ENCODE measurements at places on chromosomes 1 and 21.

DNA sequence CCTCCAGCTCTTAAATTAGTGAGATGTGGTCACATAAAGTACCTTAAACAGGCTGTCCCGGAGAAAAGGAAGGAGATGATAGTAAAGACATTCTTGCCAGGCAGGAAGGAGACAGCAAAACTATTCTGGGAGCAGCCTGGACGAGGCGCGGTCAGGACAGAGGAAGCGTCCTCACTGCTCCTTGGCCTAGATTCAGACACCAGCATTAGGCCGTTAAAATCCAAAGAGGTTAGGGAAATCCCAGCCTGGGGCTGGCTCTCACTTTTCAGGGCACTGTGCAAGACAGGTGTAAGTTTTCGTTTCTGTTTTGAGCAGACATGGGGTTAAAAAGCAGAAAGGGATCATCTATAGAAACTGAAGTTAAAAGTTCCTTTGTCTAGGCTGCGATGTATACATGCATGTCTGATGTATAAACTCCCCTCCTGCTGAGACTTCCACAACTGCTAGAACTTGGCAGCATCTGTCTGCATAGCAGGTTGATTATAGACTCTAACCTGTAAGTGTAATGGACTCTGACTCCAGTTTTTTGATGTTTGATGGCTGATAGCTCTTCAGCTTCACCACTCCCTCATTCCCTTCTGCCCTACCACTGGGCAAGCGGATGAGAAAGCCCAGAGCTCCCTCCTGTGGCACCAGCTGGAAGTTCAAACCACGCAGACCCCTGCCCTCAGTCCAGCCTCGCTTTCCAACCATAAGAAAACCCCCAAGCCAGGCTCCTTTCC lies 21.5 kb downstream of the STPG1 start:
- DNase-seq: peak; percentile 75

DNA sequence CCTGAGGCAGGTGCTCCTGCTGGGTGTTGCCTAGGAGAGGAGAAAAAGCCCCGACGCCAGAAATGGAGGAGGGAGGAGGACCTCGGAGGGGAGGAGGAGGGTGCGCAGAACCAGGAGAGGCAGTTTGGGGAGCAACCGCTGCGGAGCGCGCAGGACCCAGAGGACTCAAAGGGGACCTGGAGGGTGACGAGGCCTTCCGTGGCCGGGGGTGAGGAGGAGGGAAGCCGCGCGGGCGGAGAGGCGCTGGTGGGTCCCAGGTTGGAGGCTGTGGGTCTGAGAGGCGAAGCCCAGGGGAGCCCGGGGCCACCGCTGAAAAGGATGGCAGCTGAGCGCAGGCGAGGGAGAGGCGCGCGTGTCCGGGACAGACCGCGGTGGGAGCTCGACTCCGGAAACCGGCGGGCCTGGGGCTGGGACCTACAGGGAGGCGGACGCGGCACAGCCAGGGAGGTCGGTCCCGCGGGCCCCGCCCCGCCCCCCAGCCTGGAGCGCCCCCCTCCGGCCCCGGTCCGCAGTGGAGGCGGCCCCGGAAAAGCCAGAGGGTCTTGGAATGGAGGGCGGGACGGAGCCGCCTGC lies 15.1 kb downstream of the RNF223 start:
- no peak for DNase-seq

DNA sequence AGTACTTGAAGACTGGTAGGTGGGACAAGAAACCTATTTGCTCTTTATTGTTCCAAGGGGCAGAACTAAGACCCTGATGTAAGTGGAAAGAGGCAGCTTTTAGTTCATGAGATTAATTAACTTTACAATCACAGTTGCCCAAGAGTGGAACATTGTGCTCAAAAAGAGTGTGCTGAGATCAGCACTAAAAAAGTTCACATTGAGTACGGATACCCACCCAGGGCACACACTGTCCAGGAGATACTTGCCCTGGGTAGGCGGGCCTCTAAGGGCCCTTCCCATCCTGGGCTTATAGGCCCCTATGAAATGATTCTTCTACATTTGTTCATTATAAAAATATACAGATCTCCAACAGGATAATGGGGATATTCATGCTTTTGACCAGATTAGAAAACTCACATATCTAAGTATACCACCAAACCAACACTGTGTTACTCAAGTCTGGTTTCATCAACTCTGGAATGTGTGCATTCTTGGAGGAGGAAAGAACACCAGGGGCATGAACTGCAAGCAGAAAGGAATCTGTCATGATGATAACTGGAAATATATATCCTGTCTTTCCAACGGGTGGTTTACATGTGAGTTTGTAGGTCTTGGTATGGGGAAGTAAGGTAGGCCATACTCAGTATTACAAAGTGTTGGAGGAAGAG lies 626.2 kb downstream of the SMYD3 start:
- DNase-seq: no peak

DNA sequence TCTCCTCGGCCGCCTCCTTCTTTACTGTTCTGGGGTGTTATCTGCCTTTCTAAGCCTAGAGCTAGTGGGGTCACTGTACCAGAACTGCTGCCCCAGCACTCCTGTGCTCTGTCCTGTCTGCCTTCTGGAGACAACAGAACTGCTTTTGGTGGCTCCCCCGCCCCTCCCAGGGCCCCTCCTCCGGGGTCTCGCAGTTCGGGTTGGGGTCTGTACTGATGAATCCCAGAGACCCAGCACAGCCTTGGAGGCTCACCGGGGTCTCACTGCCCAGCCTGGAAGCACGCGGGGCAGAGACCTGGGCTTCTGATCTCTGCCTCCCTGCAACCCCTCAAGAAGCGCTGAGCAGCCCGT lies 3.2 kb upstream of the PLEKHA6 start:
- no peak for DNase-seq

DNA sequence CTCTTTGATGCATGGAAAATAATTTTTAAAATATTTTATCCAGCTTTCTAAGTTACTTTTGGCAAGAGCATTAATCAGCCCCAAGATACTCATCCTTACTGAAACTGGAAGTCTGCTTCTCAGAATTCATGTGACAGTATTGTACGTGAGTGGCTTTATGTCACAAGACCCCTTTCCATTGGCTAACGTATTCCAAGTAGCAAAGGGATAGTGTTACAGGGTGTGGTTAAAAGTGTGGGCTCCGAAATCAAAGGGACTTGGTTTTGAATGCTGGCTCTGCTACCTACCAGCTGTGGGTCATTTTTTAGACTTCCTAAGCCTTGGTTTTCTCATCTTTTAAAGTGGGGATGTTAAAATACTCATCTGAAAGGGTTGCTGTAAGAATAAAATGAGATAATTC lies 91.7 kb downstream of the RHOU start:
- DNase-seq: no peak

Data from CD4-positive, alpha-beta T cell treated with Interleukin-21 for 1 hour (primary cell).